Regular cardiac myocyte (primary cell): ENCODE measurements at places on chromosomes 3 and 15. TPM values are rescaled to one million over a fixed set of nuclear protein-coding genes. Genes with fewer than 3 reads are reported as not detected.

Gene GHRL
- not detected in 2 replicates for total RNA-seq

Gene CFAP20DC
- 2.0 and 4.4 TPM in 2 replicates for total RNA-seq

Gene WDR49
- under 0.01 TPM in 1 of 2 replicates, not detected in the other for total RNA-seq

Gene CNOT10
- 23.4 and 23.6 TPM in 2 replicates for total RNA-seq

Gene ARHGEF26
- total RNA-seq, result 1.1 and 4.0 TPM in 2 replicates

Gene EPHA6
- not detected in 2 replicates for total RNA-seq

Gene NEK10
- 15.9 and 27.6 TPM in 2 replicates for total RNA-seq

Gene OIP5
- total RNA-seq, result 2.3 and 14.6 TPM in 2 replicates

Gene SLC22A14
- 0.28 TPM in 1 of 2 replicates, not detected in the other for total RNA-seq
